Ascending aorta (tissue), 2 donors: ENCODE measurements at places on chromosomes 4 and X. TPM values are rescaled to one million over a fixed set of nuclear protein-coding genes. Genes with fewer than 3 reads are reported as not detected.

The SUPT20HL1 gene
- 1.7 TPM for total RNA-seq

The IRS4 gene
- total RNA-seq: not detected

The LRRC66 gene
- total RNA-seq: 8.5 TPM

The CABS1 gene
- not detected for total RNA-seq

The PLP2 gene
- 51.6 TPM for total RNA-seq

The CLGN gene
- not detected for total RNA-seq
